Fibroblast of the aortic adventitia (primary cell): ENCODE measurements at places on chromosomes 13 and 19.
A peak's percentile ranks its signal among the peaks of the same experiment; 100 is the strongest.

DNA sequence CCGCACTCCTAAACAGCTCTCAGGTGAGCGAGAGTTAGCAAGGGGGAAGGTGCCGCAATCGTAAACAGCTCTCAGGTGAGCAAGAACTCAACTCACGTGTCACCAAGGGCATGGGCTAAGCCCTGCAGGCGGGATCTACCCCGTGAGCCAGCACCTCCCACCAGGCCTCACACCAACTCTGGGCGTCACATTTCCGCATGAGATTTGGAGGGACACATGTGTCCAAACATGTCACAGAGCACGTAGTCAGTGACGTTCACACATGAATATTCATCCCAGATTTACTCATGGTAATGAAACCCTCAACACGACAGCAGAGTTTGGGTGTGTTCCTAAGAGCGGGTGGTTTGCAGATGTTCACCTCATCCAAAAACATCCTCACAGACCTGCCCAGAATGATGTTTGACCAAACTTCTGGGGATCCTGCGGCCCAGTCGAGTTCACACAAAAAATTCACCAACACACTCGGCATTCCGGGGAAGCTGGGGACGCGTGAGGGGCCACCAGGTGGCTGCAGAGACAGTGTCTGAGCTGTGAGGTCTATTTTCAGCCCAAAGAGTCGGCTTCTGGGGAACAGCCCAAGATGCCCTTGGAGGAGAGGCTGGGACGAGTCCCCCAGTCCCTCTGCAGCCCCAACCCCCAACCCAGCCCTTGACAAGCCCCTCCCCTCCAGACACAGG is 19.6 kb downstream of the C2CD4C start:
- DNase-seq, result no peak

- no peak for DNase-seq
These were observed 8.6 kb upstream of the ZNF181 start for GRCh38 chr19:34725400-34725799.

- no peak for DNase-seq
These were observed at the start of gene IGFLR1 for GRCh38 chr19:35742121-35742724. IGFLR1 (minus strand) TSS chr19:35742452; CDS start chr19:35741180, 1,272 bp downstream.

- DNase-seq, result peak; percentile 42
These were observed 472.7 kb downstream of the DIAPH3 start for GRCh38 chr13:59690857-59691500.

- DNase-seq, result peak; percentile 50
These were observed 47.0 kb upstream of the FLT1 start for GRCh38 chr13:28541966-28542365.

DNA sequence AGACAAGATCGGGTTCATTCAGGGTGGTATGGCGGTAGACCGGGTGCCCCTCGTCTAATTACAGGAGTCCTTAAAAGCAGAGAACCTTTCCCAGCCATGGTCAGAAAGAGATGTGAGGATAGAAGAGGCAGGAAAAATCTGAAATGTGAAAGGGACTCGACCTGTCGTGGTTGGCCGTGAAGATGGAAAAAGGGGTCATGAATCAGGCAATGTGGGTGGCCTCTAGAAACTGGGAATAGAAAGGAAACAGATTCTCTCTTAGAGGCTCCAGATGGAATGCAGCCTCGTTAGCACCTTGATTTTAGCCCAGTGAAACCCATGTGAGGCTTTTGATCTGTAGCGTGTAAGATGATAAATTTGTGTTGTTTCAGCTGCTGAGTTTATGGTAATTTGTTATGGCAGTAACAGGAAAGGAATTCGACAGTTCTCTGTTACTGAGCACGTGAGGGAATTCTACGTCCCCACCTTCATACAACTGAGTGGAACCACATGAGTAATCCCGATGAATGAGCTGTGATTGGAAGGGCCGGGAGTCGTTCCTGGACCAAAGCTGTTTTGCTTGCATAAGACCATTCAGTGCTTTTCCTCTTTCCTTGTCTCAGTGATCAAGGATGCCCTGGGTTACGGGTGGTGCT is 11.0 kb upstream of the CA11 start:
- DNase-seq, result peak; percentile 86

GRCh38 chr19:14577885-14578427 is 4.9 kb upstream of the CLEC17A start:
- DNase-seq, result no peak

GRCh38 chr19:50198431-50199258 is 4.8 kb upstream of the MYH14 start:
- DNase-seq, result no peak

- DNase-seq, result no peak
These were observed 8.8 kb downstream of the UPF1 start for GRCh38 chr19:18840288-18841267.

DNA sequence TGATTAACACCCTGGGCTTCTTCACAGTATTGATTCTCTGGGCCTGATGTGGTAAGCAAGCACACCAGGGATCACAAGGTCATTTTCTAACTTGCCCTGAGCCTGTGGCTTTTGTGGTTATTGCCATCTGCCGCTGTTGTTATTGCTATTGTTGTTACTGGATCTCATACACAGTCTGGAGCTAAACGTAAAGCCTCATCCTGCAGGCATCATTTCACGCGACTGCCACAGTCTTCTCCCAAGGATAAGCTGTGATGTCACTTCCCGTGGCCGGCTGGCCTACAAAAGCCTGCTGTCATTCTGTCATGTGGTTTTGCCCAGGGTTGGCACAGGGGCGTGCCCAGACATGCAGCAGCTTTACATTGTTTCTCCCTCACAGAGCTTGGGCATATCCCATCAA is 154.0 kb upstream of the GPR12 start:
- no peak for DNase-seq

DNA sequence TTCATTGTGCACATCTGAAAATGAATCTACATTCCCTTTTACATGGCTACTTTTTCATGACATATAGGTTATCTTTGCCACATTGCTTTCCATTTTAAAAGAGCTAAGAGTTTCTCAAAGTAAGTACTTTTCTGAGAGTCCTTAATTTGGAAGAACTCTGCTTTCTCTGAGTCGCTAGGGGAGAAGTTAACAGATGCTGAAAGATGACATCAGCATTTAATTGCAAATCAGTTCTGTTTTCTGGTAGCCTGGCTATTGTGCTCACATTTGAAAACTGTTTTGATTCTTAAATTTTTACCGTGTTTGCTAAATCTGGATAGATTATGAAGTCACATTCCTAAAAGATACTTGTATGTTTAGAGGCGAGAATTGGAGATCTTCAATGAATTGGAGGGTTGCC is 107.7 kb upstream of the C1QTNF9B start:
- DNase-seq, result no peak

DNA sequence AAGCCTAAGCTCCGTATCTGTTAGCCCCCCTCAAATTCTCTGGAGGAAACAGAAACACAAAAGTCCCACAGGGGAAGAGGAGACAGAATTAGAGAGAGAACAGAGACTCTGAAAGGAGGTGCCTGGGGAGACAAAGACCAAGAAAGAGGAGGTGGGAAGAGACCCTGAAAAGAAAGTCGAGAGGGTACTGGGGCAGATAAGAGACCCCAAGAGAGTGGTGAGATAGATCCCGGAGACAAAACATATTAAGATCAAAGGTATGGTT is 915 bp upstream of the GRWD1 start:
- DNase-seq, result no peak

GRCh38 chr13:106232681-106233080 is 302.8 kb downstream of the EFNB2 start:
- no peak for DNase-seq

DNA sequence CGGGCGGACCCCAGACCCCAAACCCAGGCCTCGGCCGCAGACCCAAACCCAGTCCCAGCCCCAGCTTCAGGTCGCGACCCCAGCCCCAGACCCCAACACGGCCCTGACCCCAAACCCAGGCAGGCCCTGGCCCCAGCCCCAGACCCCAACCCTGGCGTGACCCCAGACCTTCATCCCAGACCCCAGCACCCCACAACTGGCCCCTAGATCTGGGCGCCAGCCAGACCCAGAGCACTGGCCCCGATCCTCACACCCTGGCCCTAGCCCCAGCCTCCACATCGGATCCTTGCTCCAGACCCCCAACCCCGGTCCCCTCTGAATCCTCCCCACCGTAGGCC is 7.5 kb downstream of the MBD3 start:
- no peak for DNase-seq

DNA sequence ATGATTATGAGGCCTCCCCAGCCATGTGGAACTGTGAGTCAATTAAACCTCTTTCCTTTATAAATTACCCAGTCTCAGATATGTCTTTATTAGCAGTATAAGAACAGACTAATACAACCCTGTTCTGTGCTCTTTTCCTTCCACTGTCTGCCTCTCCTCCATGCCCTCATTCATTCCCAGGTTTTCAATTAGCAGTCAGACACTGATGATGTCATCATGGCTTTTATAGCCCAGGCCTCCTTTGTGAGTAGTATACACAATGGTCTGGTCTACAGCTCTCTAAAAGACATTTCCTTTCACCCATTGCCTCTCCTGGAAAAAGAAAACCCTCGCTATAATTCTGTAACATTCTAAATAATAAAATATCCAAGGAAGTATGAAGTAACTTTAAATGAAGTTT is 25.5 kb downstream of the FGF14 start:
- DNase-seq, result no peak

DNA sequence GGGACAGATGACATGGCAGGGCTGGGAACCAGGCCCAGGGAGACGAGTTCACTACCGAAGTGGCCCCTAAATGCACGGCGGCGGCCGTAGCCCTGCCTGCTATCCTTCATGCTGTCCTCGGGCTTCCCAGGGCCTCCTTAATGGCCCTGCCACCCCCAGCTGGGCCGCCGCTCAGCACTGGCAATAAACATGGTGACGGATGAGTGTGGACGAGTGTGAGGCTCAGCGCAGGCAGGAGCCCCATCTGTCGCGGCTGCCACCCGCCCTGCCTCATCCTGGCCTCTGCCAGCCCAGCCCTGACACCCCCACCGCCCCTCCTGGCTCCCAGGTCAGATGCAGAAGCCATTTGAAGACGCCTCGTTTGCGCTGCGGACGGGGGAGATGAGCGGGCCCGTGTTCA is 13.6 kb downstream of the PIN1 start:
- no peak for DNase-seq

- no peak for DNase-seq
These were observed 5.7 kb downstream of the HOOK2 start for GRCh38 chr19:12769689-12770088.

GRCh38 chr19:2113439-2114211 is 16.9 kb downstream of the IZUMO4 start:
- peak; percentile 31 for DNase-seq

- no peak for DNase-seq
These were observed 29.4 kb downstream of the CCNE1 start for GRCh38 chr19:29841209-29841558.

GRCh38 chr13:47166336-47166735 is 269.5 kb upstream of the HTR2A start:
- DNase-seq, result no peak

GRCh38 chr13:42486711-42487198 is 87.2 kb upstream of the TNFSF11 start:
- peak; percentile 94 for DNase-seq

DNA sequence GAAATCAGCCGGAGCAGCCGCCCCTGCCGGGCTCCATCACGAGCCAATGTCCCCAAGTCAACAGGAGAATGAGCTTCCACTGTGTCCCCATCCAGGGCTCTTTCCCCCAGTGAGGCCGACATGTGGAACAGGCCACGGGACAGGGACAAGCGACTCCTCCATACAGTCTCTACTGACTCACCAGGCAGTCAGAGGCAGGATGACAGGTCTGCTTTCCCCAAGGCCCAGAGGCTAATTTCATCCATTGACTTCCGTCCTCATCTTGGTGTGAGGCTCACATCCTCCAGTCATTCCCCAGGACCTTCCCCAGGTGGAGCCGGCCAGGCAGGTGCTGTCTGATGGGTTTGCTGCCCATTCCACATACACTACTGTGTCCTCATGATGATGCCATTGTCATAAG is 3.5 kb downstream of the CEACAM6 start:
- DNase-seq, result no peak

DNA sequence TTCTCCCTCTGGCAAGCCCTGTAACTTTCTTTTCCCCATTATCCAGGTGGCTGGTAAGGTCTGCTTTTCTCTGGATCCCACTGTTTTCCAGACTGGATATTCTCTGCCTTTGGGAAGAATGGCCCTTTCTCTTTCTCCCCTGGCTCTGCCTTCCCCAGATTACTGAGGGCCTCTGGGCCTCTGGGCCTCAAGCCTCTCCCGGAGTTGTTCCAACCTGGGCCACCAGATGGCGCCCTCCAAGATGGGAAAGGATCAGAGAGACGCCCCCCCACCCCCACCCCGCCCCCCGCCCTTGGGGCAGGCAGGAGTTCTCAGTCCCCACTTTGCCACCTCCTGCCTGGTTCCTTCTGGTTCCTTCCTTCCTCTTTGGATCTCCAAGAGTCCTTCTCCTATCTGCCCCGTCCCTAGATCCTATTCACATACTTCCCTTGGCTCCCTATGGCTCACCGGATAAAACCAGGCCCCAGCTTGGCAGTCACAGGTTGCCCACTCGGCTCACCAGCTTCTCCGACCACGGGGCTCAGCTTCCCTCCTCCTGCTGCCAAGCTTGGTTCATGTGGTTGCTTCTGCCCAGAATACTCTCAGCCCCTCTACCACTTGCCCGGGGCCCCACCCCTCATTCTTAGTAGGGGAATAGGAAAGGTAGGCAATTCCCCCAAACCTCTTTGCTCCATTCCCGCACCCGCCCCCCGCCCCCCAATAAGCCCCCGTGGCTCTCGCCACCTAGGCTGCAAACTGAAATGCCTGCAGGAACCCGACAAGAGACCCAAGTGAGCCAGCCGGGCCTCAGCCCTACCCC is 13.1 kb downstream of the EPS8L1 start:
- peak; percentile 62 for DNase-seq

GRCh38 chr13:113272031-113272430 is 25.0 kb upstream of the LAMP1 start:
- no peak for DNase-seq

- no peak for DNase-seq
These were observed 1261.0 kb upstream of the SLC10A2 start for GRCh38 chr13:104327211-104327610.

DNA sequence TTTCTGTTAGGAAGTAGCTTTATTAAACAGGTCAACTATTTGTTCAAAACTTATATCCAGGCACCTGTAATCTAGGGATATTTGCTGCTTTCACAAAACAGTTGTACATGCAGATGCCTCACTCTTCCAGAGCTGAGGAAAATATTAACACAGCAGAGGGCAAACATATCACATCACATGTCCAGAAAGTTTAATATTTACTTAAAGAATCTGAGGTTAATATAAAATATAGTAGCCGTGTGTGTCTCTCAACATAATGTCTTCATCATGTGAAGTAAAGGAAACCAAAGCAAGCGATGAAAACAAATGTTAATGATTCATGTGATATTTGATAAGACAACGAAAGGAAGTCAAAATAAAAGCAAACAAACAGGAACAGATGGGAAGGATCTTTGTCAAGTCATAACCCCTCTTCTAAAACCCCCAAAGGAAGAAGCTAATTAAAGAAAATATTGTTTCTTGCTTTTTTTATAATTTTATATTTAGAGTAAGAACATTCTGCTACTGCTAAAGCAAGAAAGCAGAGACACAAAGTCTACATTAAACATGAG is 418.8 kb downstream of the DACH1 start:
- DNase-seq, result no peak
